ENCODE measurements at places on chromosomes 5 and 9.

- DNase-seq = peak; percentile 57
These were observed 87.7 kb downstream of the ENTREP1 start for GRCh38 chr9:69412741-69413150.

- DNase-seq = peak; percentile 55
These were observed 43.6 kb downstream of the JADE2 start for GRCh38 chr5:134568761-134569695.

GRCh38 chr5:57831932-57832331 lies 349.3 kb upstream of the ACTBL2 start:
- no peak for DNase-seq

DNA sequence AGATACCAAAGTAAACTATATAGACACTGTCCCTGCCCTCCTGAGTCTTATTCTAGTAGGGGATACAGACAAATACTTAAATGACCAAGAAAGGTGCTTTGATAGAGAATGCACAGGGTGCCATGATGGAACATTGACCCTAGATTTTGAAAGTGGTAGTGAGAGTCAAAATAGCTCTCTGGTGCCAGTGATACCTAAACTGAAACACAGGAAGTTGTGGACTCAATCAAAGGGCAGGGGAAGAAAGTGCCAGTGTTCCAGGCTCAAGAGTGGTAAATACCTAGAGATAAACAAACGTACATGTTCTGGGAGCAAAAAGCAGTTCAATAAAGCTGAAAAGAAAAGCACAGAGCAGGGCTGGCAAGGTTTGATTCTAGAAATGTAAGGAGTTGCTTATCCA lies 267.6 kb downstream of the ISL1 start:
- DNase-seq = no peak

DNA sequence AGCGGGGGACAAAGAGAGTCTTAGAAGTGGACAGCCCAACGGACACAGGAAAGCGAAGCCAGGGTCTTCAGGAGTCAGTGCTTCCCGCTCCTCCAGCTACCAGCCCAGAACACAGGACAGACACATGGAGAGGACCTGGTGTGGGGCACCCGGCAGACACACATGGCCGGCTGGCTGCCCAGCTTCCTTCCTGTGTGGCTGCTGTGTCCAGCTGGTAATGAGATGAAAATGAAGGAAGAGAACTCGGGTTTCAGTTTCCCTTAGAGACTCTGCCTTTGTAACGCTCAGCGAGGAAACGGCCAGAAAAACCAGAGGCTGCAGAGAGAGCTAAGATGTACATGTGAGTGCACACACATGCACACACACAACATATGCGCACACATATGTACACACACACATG lies 87.5 kb downstream of the SECISBP2 start:
- peak; percentile 12 for DNase-seq

GRCh38 chr9:89929315-89929672 lies 324.5 kb downstream of the GADD45G start:
- DNase-seq = no peak

- DNase-seq = peak; percentile 36
These were observed 3.1 kb upstream of the ZSWIM6 start for GRCh38 chr5:61328791-61329549.
